ENCODE measurements at places on chromosomes 3 and 15. TPM values are rescaled to one million over a fixed set of nuclear protein-coding genes. Genes with fewer than 3 reads are reported as not detected.

The GABRB3 gene
- total RNA-seq: 0.71 TPM

The ZNF148 gene
- total RNA-seq: 15.3 TPM

The LXN gene
- 346 TPM for total RNA-seq

The DUOXA2 gene
- not detected for total RNA-seq

The CPEB1 gene
- 8.1 TPM for total RNA-seq

The DISP2 gene
- 0.35 TPM for total RNA-seq
